Lower leg skin (tissue), 4 donors: ENCODE measurements at places on chromosomes 16 and 17.

- DNase-seq = no peak
These were observed 5.5 kb downstream of the TMEM204 start for GRCh38 chr16:1538804-1539520.

DNA sequence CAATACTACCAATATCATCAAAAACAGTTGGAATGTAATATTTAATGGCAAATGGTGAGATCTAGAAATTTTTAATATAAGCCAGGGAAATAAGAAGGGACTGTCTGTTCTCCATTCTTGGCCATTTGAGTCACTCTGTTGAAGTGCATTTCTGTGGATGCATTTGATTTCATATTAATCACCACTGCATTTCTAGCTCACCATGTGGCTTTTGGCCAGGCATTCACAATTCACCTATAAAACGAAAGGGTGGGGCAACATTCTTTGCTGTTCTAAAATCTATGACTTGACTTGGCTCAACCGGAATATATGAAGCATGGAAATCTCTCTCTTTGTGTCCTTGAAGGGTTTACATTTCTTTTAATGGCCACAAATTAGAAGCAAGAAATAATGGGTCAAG is 483.0 kb downstream of the SLC39A11 start:
- no peak for DNase-seq

DNA sequence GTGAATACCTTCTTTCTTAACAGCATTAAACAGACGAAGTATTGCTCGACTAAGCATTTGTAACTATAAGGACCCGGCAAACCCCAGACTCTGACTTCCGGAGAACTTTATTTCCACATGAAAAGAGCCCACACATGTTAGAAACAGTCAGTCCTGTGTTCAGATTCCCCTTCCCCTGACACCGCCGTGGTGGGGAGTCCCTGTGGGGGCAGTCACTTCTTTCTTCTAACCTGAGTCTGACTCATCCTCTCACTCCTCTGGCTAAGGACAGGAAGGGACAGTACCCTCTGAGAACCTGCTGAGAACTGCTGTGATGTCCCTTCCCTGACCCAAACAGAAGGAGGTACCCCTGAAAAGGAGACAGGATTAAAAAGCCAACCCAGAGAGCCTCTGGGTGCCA is 165.1 kb downstream of the XYLT1 start:
- DNase-seq = no peak

GRCh38 chr17:33125552-33125950 is 133.9 kb downstream of the SPACA3 start:
- no peak for DNase-seq

GRCh38 chr16:83206426-83206825 is 579.7 kb downstream of the CDH13 start:
- DNase-seq = no peak

GRCh38 chr17:68353111-68353521 is 61.8 kb downstream of the ARSG start:
- DNase-seq = no peak

DNA sequence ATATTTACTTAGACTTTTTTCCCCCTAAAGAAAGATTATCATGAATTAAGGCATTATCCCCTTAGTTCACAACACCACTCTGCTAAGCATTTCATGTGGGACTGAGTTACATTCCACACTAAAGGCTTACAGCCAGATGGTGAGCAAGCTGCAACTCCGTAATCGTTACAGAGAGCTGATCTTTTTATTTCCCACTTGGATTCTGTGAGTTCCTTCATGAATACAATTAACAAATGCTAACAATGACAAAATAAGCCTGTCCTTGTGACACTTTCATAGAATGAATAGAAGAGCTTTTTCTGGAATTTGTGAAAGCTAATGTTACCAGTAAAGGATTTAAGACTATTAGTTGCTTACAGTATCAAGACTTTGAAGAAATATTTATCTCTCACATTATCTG is 8.7 kb downstream of the OGFOD1 start:
- DNase-seq = no peak

DNA sequence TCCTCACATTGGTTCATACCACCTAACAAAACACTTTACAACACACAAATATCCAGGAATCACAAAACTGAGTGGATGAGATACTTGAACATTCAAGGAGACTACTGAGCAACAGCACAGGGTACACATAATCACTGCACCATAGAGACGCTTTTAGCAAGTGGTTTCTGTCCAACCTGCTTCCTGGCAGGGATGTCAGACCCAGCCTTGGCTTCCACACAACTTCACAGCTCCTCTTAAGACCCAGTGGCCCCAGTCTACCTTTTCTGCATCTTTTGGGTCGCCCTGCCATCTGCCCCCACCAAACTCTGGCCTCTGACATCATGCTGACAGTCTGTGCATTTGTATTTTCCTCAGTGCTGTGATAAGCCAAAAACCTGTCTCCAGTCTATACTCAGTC is 5.9 kb upstream of the CORO6 start:
- no peak for DNase-seq

GRCh38 chr17:34443619-34444469 is 80.8 kb upstream of the CCL1 start:
- DNase-seq = no peak
